Activated CD4-positive, alpha-beta T cell treated with anti-CD3 and anti-CD28 coated beads, Interleukin-2, amount 10 ng/mL, durations not matched to agents 24 days and 14 days (primary cell): ENCODE measurements at places on chromosomes 12 and 14. TPM values are rescaled to one million over a fixed set of nuclear protein-coding genes. Genes with fewer than 3 reads are reported as not detected.

Gene PLA2G1B
- total RNA-seq = not detected in 2 replicates

Gene USP44
- 3.8 and 4.5 TPM in 2 replicates for total RNA-seq

Gene MYF5
- total RNA-seq = not detected in 2 replicates

DNA sequence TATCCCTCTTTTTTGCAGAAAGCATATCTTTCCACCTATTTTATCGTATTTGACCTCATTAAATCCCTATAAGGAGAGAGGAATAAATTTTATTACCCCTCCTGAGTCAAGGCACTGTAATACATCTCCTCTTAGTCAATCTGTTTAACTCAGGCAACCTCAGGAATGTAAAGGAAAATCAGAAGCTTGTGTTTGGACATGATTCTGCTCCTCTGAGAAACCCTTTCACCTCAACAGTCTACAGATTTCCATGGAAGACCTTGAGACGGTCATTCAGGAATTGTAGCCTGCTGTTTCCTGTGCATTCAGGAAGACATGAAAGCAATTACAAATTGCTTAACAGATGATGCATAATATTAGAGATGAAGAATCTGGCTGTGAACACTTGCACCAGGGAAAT is 360.8 kb downstream of the PAWR start:
- H3K4me3 ChIP-seq = no peak overlapping the region
- H3K27me3 ChIP-seq = no peaks in the 10 kb centered on the region
- DNase-seq = no peak
- no peak overlapping the region for H3K27ac ChIP-seq
- H3K4me1 ChIP-seq = no peaks in the 10 kb centered on the region

Gene FGF6
- not detected in 2 replicates for total RNA-seq

Gene GALNT9
- total RNA-seq = 0.19 TPM in 1 of 2 replicates, not detected in the other

- peaks cover 11% of the 10 kb centered on the region for H3K4me1 ChIP-seq
- H3K36me3 ChIP-seq = peaks cover 5% of the 10 kb centered on the region
- H3K27ac ChIP-seq = peak overlapping the region; percentile 93
- H3K4me3 ChIP-seq = peak overlapping the region; percentile 87
Measured at GRCh38 chr14:36320897-36321381, 502 bp upstream of the MBIP start.

Gene PPFIA2
- not detected in 2 replicates for total RNA-seq

DNA sequence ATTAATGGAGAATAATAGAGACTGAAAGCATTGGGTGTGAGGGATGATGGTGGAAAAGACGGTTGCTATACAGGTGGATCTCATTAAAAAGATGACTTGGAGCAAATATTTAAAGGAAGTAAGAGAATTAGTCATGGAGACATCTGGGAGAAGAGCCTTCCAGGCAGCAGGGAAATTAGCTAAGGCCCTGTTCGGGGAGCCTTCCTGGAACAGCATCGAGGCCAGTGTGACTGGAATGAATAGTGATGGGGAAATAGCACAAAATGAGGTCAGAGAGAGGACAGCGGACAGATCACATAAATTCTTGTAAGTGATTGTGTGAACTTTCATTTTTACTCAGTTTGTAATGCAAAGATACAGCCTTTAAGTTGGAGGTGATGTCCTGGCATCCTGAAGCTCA is 842.3 kb downstream of the SLC6A15 start:
- no peak overlapping the region for H3K27ac ChIP-seq
- no peak for DNase-seq
- H3K27me3 ChIP-seq = no peaks in the 10 kb centered on the region

- DNase-seq = peak; percentile 76
- H3K27me3 ChIP-seq = no peaks in the 10 kb centered on the region
- H3K4me1 ChIP-seq = peaks cover 56% of the 10 kb centered on the region
- peak overlapping the region; percentile 73 for H3K4me3 ChIP-seq
Measured at GRCh38 chr12:89469361-89469760, 55.2 kb downstream of the GALNT4 start.

GRCh38 chr12:90621927-90622326 is 333.0 kb downstream of the CCER1 start:
- no peaks in the 10 kb centered on the region for H3K4me1 ChIP-seq
- no peaks in the 10 kb centered on the region for H3K27me3 ChIP-seq
- no peak overlapping the region for H3K27ac ChIP-seq
- no peaks in the 10 kb centered on the region for H3K36me3 ChIP-seq
- DNase-seq = no peak

- DNase-seq = no peak
- no peaks in the 10 kb centered on the region for H3K27me3 ChIP-seq
- H3K36me3 ChIP-seq = peaks cover 31% of the 10 kb centered on the region
- H3K27ac ChIP-seq = no peak overlapping the region
Measured at GRCh38 chr14:65071544-65071943, 30.8 kb downstream of the MAX start.

Gene PRH2
- total RNA-seq = not detected in 2 replicates

GRCh38 chr14:51079085-51079484 is 15.8 kb downstream of the TRIM9 start:
- H3K4me3 ChIP-seq = no peak overlapping the region
- H3K27me3 ChIP-seq = peaks cover 6% of the 10 kb centered on the region
- H3K27ac ChIP-seq = no peak overlapping the region
- no peak for DNase-seq

DNA sequence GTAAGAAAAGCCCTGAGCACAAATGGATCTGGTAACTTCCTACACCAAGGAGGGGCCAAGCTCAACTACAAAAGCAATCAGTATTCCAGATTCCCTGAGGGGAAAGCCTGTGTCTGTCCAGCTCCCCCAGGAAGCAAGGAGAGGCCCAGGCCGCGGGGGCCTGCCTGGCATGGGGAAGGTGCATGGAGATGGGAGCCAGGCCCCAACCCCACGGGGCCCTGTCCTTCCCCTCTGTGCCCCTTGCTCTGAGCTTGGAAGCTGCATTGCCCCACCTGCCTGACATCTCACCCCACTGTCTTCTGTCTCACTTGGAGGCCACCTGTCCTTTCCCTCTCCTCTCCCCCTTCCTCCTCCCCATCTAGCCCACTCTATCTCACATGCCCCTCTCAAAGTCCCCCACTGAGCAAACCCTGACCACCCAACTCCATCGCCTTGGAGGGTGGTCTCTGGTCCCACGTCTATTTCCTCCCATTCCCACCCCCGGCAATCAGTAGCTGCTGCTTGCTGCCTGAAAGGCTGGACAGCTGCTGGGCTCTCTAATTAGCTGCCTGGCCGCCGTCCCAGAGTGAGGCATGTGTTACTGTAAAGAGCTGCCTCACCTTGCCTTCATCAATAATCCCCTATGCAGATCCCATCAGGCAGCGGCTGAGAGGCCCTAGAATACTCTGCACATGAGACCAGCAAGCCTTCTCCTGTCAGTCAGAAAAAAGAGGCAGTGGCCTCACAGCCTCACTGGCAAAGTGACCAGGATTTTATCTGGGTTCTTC is 3.4 kb upstream of the TMEM229B start:
- H3K27me3 ChIP-seq = peaks cover 15% of the 10 kb centered on the region
- no peak overlapping the region for H3K27ac ChIP-seq
- DNase-seq = no peak
- peaks cover 31% of the 10 kb centered on the region for H3K4me1 ChIP-seq
- peaks cover 12% of the 10 kb centered on the region for H3K36me3 ChIP-seq

Gene DEGS2
- 0.09 and 0.35 TPM in 2 replicates for total RNA-seq

DNA sequence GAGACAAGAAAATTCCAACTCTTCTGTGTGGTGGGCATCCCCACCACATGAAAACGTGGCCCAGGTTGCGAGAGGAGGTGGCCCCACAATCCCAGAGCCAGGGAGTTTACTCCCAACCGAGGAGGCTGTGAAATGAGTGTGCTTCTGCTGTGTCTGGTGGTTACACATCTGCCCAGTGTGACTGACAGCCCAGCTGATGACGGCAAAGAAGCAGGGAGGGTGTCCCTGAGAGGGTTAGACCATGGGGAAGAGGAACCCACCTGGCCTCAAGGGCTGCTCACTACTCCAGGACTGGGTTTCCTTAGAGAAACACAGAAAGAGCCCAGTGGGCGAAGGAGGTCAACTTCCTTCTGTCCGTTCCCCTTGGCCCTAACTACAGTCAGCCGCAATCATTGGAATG is 24.6 kb downstream of the ZFP36L1 start:
- H3K27me3 ChIP-seq = no peaks in the 10 kb centered on the region
- peaks cover 30% of the 10 kb centered on the region for H3K4me1 ChIP-seq
- H3K4me3 ChIP-seq = no peak overlapping the region
- H3K27ac ChIP-seq = no peak overlapping the region
- no peaks in the 10 kb centered on the region for H3K36me3 ChIP-seq
- DNase-seq = no peak

GRCh38 chr14:68247676-68248268 is 428.2 kb downstream of the RAD51B start:
- no peaks in the 10 kb centered on the region for H3K36me3 ChIP-seq
- H3K4me3 ChIP-seq = no peak overlapping the region
- no peak overlapping the region for H3K27ac ChIP-seq
- H3K4me1 ChIP-seq = peaks cover 29% of the 10 kb centered on the region

GRCh38 chr14:80269353-80269925 is 58.1 kb upstream of the DIO2 start:
- no peak for DNase-seq
- H3K4me3 ChIP-seq = no peak overlapping the region
- no peaks in the 10 kb centered on the region for H3K4me1 ChIP-seq
- H3K36me3 ChIP-seq = no peaks in the 10 kb centered on the region
- no peak overlapping the region for H3K27ac ChIP-seq

Gene TOMM20L
- total RNA-seq = not detected in 2 replicates

- H3K4me1 ChIP-seq = peaks cover 55% of the 10 kb centered on the region
- DNase-seq = peak; percentile 85
- H3K4me3 ChIP-seq = peak overlapping the region; percentile 77
- H3K36me3 ChIP-seq = peaks cover 9% of the 10 kb centered on the region
Measured at GRCh38 chr12:122888232-122888752, 7.6 kb downstream of the VPS37B start.

DNA sequence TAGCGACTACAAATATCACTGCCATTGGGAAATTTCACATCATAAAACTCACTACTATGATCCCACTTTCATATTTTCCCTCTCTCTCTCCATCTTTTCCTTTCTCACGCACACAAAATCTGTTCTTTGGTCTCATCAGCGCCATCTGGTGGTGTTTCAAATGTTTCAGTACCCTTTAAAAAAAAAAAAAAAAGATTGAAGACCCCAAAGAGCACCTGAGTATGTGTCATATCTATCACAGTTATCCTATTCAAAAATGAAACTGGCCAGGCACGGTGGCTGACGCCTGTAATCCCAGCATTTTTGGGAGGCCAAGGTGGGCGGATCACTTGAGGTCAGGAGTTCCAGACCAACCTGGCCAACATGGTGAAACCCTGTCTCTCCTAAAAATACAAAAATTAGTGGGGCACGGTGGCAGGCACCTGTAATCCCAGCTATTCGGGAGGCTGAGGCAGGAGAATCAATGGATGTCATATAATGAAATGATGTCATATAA is 72.4 kb downstream of the TTC9 start:
- no peak overlapping the region for H3K4me3 ChIP-seq
- no peak overlapping the region for H3K27ac ChIP-seq
- H3K4me1 ChIP-seq = peaks cover 3% of the 10 kb centered on the region
- H3K27me3 ChIP-seq = peaks cover 10% of the 10 kb centered on the region

Gene NRIP2
- not detected in 2 replicates for total RNA-seq

Gene ACOT4
- 1.3 and 1.4 TPM in 2 replicates for total RNA-seq

GRCh38 chr12:49535921-49536525 is 2.8 kb upstream of the KCNH3 start:
- peaks cover 45% of the 10 kb centered on the region for H3K27me3 ChIP-seq
- peak; percentile 54 for DNase-seq
- H3K4me1 ChIP-seq = peaks cover 15% of the 10 kb centered on the region
- H3K36me3 ChIP-seq = no peaks in the 10 kb centered on the region

Gene ZFC3H1
- total RNA-seq = 63.3 and 64.6 TPM in 2 replicates

- DNase-seq = no peak
- no peak overlapping the region for H3K4me3 ChIP-seq
Measured at GRCh38 chr12:2234091-2234490, 181.3 kb downstream of the CACNA1C start.

Gene TAS2R7
- total RNA-seq = not detected in 2 replicates

Gene BAG5
- 32.1 and 33.9 TPM in 2 replicates for total RNA-seq

DNA sequence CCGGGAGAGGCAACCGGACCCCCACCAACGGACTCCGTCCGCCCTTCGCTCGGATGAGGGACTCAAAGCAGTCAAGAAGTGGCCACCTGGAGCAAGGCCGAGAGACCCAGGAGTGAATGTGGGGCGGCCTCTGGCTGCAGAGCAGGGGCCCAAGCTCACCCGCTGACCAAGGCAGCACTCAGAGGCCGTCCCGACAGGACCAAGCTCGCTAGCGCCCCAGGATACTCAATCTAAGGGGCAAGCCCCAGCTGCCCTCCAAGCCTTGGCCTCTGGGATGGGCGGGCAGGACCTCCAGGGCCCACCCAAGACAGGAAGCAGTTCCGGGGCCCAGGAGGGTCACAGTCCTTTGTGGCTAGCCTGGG is 936 bp downstream of the AKT1 start:
- DNase-seq = peak; percentile 78
- H3K4me1 ChIP-seq = peaks cover 33% of the 10 kb centered on the region
- peak overlapping the region; percentile 70 for H3K27ac ChIP-seq
- peaks cover 1% of the 10 kb centered on the region for H3K27me3 ChIP-seq
- peaks cover 21% of the 10 kb centered on the region for H3K36me3 ChIP-seq
- peak overlapping the region; percentile 88 for H3K4me3 ChIP-seq
